ENCODE measurements at places on chromosomes 2 and 18.

GRCh38 chr2:132681766-132682165 lies 11.8 kb upstream of the LYPD1 start:
- DNase-seq: no peak

GRCh38 chr2:49226360-49226759 lies 72.0 kb upstream of the FSHR start:
- DNase-seq: no peak

DNA sequence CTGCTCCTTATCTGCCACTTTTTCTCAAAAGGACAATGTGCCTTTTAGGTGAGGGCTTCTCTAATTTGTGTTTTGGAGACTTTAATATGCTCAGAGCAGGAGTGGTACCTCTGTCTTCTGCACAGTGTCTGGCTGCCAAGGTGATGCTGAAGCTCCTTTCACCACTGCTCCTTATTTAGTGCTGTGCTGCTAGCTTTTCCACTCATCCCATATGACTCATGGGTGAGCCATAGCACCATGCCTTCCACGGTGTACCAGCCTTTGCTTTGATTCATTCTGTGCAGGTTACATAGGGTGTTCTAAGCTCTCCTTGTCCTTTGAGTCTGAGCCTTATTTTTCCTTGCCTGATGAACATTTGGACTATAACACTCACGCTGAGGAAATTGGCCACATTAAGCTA lies 202.4 kb downstream of the ARL6IP6 start:
- DNase-seq: no peak

DNA sequence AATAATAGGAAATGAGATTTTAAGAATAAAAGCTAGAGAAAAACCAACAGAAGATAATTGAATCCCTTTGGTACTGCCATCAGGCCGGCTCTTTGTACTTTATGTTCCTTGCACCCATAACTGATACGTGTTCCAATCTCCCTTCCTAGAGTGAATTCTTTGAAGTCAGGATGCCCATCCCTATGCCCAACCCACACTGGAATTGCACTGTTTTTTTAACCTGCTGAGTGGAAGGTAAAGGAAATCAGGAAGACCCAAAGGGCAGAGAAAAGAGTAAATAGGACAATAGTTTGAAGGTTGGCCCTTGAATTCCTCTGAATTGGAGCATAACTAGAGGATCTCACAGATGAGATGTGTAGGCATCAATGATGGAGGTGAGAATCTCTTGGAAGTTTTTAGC lies 4.4 kb upstream of the ATG16L1 start:
- DNase-seq: no peak

DNA sequence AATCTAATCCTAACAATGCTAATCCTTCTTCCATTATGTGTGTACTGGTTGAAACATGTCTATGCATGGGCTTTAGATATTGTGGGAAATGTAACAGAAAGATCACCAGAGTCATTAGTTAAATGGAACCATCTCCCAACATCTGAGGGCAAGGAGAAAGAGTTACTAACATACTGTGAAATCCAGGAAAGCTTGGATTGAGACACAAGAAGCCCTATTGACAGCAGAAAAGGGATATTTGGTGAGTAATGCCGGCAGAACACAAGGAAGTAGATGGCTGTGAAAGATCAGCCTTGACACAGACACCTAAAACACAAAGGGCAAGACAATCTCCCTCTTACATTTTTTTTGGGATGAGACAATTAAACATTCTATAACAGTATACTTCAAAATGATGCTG lies 28.5 kb upstream of the LAMA1 start:
- DNase-seq: no peak

GRCh38 chr2:69518841-69519240 lies 81.6 kb upstream of the NFU1 start:
- DNase-seq: no peak

DNA sequence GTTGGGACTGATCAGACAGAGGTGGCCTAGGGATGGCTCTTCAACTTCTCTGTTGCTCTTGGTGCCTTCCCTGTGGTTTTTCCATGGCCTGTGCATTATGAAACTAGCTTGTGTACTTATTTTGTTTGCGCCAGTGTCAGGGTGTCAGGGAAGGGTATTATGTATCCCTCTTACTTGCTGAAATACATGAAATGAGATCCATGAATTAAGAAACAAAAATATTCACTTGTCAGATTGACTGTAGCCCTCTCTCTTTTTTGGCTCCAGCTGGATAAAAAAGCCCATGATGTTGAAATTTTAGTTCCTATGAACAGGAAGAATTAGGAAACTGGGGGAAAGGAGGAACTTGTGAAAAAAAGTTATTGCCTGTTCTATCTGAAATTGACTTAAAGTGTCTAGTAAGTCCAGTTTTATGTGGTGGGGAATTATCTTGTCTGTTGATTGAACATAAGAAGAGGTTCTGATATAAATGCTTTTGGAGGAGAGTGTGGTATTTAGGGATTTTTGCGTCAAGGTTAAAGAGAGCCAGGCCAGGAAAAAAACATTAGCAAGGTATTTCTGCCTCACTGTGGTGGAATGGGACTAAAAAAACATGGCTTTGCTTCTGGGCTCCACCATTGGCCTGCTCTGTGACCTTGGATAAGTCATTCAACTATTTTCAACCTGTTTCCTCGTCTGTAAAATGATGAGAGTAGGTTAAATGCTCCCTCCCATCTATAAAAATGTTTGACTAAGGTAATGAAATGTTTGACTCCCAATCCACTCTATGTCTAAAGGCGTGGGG lies 12.0 kb downstream of the UGP2 start:
- no peak for DNase-seq

DNA sequence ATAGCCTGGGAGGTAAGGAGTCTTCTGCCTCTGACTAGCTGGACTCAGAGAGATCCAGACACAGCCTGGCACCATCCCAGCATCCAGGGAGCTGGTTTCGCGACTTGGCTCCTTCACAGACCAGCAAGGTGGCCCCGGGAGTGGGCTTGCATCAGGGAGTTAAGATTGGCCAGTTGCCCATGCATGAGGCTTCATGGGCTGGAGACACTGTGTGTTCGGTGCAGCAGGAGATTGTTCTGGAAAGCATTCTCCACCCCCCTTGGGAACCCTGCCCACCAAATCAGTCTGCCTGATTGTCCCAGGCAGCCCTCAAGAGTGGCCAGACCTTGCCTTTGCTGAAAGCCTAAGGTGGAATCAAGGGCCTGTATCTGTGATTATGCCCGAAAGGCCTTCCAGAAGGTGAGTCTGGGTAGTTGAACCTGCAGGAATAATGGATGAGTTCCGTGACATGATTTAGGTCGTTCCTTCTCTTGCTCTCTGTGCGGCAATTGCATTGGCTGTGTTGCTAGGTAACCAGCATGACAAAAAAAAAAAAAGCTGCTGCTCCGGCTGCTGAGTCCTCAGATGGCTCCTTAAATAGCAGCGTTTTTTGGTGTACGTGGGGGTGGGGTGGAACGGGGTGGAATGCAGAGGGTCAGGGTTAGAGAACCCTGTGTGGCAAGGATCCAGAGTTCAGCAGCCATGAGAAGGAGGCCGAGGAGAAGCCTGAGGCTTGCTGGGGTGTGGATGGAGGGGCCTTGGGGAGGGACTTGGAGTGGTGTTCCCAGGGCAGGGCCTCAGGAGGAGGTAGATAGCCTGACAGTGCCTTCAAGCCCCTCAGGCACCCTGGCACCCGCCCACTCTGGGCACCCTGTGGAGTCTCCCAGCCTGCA lies 93.0 kb upstream of the MCFD2 start:
- no peak for DNase-seq

- DNase-seq: no peak
Observed at GRCh38 chr2:182228741-182229140, 198.1 kb downstream of the PDE1A start.

DNA sequence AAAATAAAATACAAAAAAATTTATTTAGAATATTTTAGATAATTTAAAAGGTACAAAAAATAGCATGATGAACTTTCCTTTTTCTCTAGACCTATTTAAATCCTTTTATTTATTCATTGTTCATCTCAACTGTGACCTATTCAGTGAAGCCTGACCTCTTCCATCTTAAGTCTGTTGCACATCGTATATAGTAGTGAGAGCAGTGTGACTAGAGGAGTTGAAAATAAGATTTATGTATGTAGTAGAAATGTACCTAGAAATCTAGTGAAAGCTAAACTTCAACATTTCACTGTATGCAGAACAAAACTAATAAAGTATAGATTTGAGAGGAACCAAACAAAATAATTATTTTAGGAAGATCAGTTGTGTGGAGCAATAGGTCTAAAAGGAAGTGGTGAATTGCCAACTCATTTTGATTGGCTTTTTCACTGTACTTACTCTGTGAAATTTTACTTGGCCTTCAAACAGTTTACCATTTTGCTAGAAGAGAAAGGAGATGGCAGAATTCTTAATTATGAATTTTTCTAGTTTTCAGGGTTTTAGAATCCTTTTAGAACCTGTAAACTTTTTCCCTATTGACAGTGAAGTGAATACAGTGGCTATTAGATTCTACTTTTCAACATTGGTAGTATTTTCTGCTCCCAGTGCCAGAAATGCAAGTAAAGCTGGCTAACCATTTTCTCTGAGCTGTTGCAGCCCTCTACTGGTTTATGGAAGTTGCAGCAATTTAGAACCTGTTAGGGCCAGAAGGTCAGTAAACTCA lies 11.0 kb downstream of the ANKRD12 start:
- DNase-seq: no peak

- DNase-seq: no peak
Observed at GRCh38 chr18:77218642-77219041, 31.0 kb upstream of the GALR1 start.

- no peak for DNase-seq
Observed at GRCh38 chr2:72115110-72116080, 32.3 kb downstream of the CYP26B1 start.

GRCh38 chr2:39684464-39684863 lies 18.7 kb downstream of the TMEM178A start:
- DNase-seq: no peak

DNA sequence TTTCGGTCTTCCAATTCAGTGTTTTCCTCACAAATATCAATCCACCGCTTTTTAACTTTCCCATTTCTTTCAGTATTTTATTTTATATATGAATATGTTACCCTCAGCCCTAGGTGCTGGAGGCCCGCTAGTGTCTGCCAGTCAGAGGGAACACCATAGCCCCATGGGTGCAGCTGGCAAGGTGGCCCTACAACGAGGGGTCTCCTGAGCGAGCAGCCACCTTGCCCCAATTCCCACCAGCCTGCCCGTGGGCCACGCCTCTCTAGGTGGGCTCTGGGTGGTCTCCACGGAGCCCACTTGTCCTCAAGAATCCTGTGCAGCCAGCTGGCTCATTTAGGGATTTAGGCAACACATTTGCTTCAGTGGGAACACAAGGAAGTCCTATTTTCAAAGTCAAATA lies 72.5 kb upstream of the RGPD5 start:
- no peak for DNase-seq

GRCh38 chr2:170737821-170738220 lies 22.7 kb downstream of the SP5 start:
- DNase-seq: no peak

DNA sequence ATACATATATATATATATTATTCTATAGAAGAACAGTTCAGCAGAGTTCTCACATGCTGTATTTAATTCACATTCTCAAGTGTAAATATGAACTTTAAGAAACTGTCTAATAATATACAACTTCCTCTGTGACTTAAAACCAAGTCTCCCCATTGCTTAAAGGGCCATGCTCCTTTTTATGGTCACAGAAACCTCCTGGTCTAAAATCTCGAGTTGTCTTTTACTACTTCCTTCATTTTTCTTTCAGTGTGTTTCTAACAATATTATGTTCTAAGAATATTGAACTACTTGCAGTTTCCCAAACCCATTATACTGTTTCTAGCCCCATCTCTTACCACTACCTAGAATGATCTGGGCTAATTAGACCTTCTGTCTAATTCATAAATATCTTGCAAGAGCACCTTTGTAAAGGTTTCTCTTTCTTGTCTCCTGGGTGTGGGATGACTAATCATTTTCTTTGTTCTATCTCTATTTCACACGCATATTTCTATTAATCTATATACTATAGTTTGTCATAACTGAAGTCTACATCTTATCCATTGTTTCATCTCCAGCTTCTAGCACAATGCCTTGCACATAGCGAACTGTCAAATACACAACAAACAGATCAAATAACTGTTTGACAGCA lies 48.8 kb downstream of the ERBB4 start:
- no peak for DNase-seq

- DNase-seq: no peak
Observed at GRCh38 chr2:43268066-43268953, 41.9 kb upstream of the ZFP36L2 start.

DNA sequence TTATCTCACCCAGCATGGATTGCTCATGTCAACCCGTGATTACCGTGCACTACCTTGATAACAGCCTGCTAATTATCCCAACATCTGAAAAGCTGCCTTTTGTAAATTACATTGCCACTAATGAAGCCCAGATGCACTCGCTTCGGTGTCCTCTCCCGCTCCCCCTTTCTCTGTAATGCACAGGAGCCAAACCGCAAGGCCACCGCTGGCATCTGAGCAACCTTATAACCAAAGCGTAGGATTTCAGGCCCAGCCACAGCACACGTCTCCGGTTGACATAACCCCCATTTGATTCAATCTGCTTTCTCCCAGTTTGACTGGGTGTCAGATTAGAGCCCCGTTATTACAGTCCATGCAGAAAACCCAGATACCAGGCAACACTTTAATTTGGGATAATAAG lies 341.2 kb downstream of the ALK start:
- no peak for DNase-seq

DNA sequence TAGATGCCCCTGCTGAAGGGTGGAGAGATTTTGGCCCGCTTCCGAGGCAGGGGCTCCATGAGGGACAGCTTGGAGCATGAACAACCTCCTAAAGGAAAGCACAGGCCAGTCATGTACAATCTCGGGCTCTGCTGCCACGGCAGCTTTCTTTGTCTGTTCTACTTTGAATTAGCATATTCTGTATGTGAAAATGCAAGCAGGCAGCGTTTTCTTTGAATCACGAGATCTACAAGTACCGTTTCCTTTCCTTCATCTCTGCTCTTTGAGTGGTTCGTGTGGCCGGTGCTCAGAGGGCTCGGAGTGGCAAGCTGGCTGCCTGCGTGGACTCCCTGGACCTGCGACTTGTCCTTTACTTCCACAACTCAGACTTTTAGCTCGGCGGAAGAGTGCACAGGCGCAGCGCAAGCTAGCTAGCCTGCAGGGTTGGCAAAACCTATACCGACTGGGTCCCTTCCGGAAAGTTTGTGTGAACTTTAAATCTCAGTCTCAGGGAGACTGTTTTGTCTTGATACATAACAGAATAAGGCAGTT lies 6.9 kb downstream of the TWIST2 start:
- no peak for DNase-seq

DNA sequence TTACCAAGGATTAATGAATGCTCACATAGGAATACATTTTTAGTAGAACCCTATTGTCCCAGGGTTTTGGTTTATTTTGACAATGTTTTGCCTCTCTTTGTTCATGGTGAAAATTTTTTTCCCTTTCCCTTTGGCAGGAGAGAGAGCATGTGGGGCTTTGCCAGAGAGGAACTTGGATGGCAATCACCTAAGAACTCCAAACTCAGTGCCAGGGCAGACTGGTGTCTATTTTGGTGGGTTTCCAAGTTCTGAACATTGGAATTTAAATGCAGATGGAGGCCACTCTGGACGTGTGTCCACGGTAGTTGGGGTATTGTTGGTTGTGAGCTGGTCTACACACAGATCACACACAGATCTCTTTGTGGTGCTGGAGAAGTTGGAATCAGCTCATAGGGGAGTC lies 2091.1 kb upstream of the PIK3C3 start:
- no peak for DNase-seq

Measured in activated T-cell treated with anti-CD3 and anti-CD28 coated beads, Interleukin-2, amount 50 U/mL, for 48 hours (primary cell).